ENCODE measurements at places on chromosomes 5 and 9.

DNA sequence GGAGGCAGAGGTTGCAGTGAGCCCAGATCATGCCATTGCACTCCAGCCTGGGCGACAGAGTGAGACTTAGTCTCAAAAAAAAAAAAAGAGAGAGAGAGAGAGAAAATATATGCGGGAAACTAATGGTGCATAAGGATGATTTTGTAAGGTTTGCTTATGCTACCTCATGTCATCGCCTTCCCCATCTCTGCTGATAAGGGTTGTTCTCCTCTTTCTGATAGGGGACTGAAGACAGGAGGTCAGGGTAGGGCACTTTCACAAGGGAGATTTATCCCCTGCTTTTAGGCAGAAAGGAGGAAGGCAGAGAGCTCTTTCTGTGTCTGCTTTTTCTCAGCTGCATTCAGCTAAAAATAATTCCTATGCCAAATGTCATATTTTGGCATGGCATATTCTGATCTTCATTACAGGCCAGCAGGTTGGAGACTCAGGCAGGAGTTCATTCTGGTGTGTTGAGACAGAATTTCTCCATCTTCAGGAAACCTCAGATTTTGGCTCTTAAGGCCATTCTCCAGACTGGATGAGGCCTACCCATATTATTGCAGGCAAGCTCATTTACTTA is 220.2 kb downstream of the AUH start:
- DNase-seq, result no peak

DNA sequence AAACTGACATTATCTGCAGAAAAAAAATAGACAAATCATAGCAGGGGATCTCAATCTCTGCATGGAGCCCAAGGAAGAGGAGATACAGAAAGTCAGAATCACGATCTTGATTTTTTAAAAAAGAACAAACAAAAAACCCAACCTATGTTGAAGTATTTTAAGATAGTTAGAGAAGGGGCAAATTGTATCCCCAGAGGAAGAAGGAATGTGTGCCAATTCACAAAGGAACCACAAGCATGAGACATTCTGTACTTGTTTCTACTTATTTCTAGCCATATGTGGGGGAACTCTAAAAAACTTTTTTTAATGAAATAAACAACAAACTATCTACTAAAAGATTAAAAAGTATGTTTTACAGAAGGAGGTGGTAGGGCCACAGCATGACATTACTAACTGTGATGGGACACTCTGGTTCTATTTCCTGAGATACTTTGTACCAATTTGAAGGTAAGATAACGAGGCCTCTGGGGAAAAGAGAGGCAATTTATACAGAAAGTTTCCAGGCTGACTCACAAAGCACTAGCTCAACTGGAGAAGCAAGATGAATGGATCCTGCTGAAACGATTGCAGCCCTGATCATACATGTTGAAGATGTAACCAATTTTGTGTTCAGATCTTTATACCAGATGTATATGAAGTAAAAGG is 22.5 kb downstream of the RANBP3L start:
- no peak for DNase-seq

DNA sequence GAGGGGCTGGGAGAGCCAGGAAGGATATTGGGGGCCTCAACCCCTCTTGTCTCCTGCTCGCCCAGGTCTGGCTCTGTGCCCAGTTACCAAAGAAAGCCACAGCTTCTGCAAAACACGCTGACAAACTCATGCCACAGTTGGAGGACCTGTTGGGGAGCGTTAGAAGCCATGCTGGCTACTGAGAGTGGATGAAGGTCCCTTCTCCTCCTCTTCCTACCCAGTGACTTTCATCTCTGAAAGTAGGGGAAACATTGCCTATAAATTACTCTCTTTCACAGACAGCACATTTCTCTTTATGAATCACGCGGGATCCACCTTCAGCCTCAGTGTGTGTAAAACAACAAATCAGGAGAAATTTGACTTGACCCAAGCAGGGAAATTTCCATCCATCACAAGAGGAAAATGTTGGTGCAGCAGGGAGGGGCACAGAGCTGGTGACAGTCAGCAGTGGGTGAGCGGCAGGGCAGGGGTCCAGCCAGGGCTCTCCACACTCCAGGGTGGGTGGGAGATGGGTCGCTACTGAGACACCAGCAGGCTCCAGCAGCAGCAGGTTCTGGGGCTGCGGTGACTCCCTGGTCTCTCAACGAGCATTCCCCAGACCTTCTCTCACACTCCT is 181.9 kb downstream of the FGF18 start:
- no peak for DNase-seq

DNA sequence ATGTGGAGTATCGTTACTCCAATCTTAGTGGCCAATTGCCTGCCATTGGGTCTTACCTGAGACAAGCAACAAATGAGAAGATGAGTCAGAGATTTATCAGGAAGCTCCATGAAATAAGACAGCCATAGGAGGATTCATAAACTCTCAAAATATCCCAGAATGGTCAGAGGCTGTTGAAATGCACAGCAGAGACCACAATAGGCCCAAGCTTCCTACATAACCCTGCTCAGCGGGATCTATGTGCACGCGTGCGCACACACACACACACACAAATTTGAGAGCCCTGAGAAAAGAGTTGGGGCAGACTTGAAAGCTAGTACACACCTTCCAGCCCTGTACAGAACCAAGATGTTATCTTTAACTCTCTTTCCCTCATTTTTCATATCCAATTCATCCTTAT is 9.8 kb downstream of the UIMC1 start:
- DNase-seq, result no peak

DNA sequence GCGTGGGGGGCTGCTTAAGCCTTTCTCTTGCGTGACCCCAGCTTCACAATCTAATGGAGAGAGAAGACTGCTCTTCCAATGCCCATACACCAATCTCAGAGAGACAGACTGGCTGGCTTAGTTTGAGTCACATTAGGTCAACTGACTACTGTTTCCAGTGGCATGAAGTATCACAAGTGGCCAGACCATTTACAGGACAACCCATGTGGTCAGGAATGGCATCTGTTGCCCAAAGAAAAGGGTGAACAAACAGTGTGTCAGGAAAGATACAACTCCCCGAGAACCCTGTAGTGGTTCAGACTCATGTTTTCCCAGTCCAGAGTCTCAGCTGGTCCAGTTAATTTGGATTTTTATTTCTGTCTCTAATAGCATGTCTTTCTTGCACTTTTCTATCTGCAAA is 177.4 kb upstream of the IL12B start:
- no peak for DNase-seq

DNA sequence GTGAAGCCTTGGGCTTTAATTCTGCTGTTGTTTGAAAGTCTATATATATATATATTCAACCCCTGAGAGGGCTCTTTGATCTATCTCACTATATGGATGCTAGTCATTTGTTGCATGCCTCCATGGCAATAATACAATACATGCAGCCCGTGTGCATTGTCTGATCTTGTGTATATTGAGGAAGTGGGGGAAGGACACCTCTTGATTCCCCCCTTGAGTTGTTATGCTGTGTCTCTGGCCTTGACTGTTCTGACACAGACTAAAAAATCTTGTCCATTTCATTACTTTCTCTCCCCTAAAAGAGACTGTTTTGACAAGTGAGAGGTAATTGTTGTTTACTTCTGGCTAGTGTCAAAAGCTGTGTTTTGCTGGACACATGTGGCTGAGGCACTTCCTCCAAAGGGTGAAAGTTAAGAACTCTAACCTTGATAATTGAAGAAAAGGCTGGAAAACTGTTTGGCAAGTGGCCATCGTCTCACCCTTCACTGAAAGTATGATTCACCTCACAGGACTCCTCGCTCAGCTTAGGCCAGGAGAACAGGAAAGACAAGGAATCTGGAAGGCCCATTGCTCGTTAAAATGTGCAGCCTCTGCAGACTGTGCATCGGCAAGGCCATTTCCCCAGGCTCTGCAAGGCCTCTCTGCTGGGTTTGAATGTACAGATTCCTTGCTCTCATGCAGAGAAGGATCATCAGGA is 304.0 kb downstream of the PRELID2 start:
- DNase-seq, result no peak

- DNase-seq, result no peak
These were observed 92.5 kb upstream of the CPEB4 start for GRCh38 chr5:173795601-173796000.

DNA sequence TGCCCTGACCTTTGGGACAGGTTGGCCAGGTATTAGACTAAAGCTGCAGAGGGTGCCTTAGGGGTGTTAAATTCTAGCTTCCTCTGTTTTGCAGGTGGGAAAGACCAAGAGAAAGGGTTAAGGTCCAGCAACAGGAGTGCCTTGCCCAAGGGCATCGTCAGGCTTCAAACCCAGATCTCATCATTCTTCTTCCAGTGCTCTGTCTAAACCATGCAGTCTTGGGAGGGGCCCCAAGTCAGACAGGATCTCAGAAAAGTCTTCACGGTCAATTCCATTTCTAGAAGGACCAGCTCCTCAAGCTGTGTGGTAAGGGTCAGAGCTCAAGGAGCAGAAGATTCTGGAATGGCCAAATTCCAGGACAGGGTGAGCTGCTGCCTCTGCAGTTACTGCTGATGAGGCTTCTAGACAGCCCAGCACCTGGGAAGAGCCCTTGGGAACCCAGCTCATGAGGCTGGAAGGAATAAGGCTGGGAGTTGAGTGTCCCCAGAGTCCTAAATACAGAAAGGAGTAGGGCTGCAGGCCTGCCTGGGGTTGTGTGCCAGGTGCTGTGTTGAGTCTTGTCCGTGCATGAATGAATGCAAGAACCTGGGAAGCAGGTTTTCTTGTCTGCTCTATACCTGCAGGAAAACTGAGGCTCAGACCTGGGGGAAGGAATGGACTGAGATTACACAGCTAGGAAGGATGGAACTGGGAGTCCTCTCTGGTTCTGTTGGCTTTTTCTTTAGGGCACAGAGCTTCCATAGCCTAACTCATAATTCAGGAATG is 69.3 kb downstream of the WWC1 start:
- no peak for DNase-seq

DNA sequence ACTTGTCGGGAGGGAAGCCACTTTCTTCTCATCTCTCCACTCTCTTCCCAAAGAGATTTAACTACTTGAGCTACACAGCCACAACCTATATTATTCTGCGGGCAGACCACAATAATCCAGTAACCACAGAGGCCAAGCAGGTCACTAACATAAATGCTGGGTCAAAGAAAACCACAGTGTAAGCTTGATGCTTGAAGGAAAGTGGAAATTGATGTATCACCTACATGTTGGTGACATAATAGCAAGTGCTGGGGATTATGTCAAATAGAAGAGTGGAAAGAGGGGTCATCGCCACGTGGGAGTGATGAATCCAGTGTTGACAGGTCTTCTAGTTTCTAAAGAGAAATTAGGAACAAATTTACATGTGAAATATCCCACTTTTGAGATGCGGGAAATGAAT is 40.9 kb downstream of the RFK start:
- no peak for DNase-seq

DNA sequence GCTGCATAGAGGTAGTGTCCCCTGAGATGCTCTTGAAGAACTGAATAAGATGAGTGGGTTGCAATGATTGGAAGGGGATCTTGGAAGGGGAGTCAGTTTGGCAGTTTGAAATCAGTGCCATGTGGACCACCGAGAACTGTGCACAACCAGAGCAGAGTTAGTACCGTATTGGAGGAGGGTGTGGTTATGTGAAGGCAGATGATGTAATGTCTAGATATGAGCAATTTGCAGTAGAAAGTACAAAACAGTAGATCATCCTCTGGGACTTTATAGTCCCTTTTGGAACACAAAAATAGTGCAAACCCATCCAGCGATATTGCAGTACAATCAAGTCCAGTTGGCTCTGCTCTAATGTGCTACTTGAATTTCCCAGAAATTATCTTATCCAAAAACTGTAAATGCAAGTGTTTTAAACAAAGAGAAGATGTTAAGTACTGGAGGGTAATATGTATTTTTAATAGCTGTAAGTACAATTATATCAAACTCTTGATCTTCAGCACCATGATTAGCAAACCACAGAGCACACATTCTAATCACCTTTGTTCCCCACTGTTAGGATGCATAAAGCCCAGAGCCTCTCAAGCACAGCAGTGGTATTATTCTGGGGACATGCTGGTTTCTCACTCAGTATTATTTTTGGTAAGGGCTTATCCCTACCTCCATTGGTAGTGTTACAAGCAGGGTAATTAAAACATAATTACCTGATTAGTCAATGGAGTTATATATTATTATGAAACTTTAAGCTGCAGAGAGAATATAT is 41.5 kb downstream of the MEGF10 start:
- no peak for DNase-seq

DNA sequence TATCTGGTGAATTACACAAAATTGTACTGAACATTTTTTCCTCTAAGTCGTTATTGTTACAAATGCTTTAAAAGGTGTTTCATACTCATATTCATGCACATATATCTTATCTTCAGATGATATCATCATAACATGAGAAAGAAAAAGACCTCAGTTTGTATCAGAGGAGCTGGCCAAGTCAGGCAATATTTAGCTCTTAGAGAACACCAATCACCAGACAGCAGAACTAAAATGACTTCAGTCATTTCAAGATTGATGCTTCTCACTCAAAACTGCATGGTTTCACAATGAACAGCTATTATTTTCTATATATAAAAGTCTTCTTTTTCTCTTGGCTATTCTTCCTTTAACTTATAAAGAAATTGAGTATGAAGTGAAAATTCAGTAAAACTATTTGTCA is 44.6 kb downstream of the TSSK1B start:
- no peak for DNase-seq

GRCh38 chr9:3804103-3804502 is 278.3 kb upstream of the RFX3 start:
- no peak for DNase-seq

- DNase-seq, result no peak
These were observed 139.0 kb upstream of the SLC27A6 start for GRCh38 chr5:128826275-128826674.

DNA sequence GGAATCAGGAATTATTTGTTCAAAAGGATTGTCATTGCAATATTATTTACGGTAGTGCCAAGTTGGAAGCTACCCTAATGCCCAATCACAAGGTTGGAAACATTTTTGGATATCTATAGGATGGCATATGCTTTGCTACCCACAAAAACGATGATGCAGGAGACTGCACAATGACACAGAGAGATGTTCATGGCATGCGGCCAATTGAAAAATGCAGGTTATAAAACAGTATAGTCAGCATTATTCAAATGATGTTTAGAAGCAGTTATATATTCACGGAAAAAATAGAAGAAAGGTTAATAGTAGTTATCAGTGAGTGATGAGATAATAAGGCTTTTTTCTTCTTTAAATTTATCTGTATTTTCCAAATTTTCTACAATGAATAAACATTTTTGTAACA is 5.9 kb upstream of the ACSL6 start:
- no peak for DNase-seq

DNA sequence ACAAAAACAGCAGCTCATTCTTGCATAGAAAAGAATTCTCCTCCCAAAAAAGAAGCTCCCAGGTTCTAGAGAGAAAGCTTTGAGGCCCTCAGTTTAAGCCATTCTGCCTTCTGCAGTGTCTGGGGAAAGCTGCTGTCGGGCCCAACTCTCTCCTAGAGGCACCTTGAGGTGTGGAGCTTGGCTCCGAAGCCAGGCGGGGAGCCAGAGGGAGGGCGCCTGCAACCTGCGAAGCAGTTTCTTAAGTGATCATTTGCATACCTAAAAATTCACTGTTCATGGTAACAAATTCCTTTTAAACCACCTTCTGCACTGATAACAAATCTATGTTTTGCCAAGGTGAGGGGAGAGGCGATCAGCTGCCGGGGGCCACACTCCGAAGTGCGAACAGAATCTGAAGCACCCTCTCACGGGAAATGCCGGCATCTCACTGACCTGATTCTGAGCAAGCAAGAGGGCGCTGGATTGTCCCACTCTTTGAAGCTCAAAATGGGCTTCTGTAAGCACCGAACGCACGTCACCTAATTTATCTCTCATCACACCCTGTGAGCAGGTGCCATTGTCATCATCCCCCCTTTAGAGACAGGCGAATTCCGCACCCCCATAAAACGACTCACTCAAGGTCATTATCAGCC is 86.1 kb downstream of the GTF3C4 start:
- DNase-seq, result no peak

- DNase-seq, result no peak
These were observed 4.4 kb upstream of the ZNF782 start for GRCh38 chr9:96858670-96859069.

Measured in right hindlimb (tissue), 1 donor.